Activated B cell treated with CpG ODN at 0.5 μM for 24 hours (primary cell): ENCODE measurements at places on chromosomes 6 and 20. TPM values are rescaled to one million over a fixed set of nuclear protein-coding genes. Genes with fewer than 3 reads are reported as not detected.

The TRIM15 gene
- not detected in 2 replicates for total RNA-seq

The PKHD1 gene
- total RNA-seq: not detected in 2 replicates

The SEL1L2 gene
- total RNA-seq: not detected in 2 replicates

The ADGRB3 gene
- not detected in 2 replicates for total RNA-seq

The APCDD1L gene
- not detected in 2 replicates for total RNA-seq

The SYNE1 gene
- 50.0 and 74.9 TPM in 2 replicates for total RNA-seq

The AP5S1 gene
- total RNA-seq: 13.4 and 13.5 TPM in 2 replicates

The BMP2 gene
- total RNA-seq: not detected in 2 replicates

The POPDC3 gene
- not detected in 2 replicates for total RNA-seq

The TRAPPC3L gene
- not detected in 2 replicates for total RNA-seq

The MYCT1 gene
- not detected in 2 replicates for total RNA-seq

The TOX2 gene
- 4.8 and 5.0 TPM in 2 replicates for total RNA-seq

The ATP6V1G2 gene
- total RNA-seq: 1.9 and 3.2 TPM in 2 replicates

The CST4 gene
- not detected in 2 replicates for total RNA-seq

The SAMD3 gene
- 0.37 TPM in 1 of 2 replicates, not detected in the other for total RNA-seq

The PXDC1 gene
- 3.8 and 3.9 TPM in 2 replicates for total RNA-seq

The LY6G6F gene
- total RNA-seq: not detected in 2 replicates

The ITPA gene
- 82.1 and 84.8 TPM in 2 replicates for total RNA-seq

The PPIL6 gene
- total RNA-seq: 0.73 and 0.91 TPM in 2 replicates

The SUPT3H gene
- 9.9 and 10.4 TPM in 2 replicates for total RNA-seq

The SLC24A3 gene
- 0.07 TPM in 1 of 2 replicates, not detected in the other for total RNA-seq

The TNNC2 gene
- total RNA-seq: 0.32 TPM in 1 of 2 replicates, not detected in the other

The FAM8A1 gene
- total RNA-seq: 2.6 and 3.0 TPM in 2 replicates

The WFDC10B gene
- not detected in 2 replicates for total RNA-seq

The CARMIL1 gene
- 3.4 and 3.6 TPM in 2 replicates for total RNA-seq

The LIN28B gene
- total RNA-seq: not detected in 2 replicates

The OR12D3 gene
- not detected in 2 replicates for total RNA-seq
